ENCODE measurements at places on chromosomes 7 and 10.

DNA sequence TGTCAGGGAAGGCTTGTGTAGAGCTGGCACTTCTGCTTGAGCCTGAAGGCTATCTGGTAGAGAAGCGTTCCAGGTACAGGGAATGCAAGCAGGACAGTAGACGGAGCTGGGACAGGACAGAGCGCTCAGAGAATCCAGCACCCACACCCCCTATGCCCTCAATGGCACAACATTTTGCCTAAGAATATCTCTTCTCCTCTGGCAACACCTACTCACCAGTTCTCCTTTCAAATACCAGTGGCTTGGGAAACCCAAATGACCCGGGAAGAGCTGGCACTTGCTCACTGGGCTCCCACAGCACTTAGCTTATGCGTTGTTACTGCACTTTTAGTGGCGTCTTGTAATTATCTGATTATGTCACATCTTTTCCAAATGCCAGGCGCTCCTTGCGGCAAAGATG is 118.6 kb downstream of the RNF216 start:
- no peak for DNase-seq

DNA sequence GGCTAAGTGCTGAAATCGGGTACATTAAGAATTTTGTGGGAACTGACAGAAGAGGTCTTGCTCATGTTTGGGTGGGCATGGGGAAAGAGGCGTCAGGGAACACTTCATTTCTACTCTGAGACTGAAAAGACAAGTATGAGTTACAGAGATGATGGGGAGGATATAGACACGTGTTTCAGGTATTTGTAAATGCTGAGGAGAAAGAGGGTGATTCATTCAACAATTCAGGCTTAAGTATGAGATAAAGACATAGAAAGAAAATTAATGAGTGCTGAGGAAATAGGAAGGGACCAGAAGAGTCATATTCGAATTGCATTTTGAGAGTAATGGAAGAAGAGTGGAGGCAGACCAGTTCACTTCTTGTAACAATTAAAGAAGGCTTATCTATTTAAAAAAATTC is 143.6 kb downstream of the HBP1 start:
- no peak for DNase-seq

GRCh38 chr10:91838199-91838598 is 40.0 kb downstream of the TNKS2 start:
- DNase-seq: no peak

DNA sequence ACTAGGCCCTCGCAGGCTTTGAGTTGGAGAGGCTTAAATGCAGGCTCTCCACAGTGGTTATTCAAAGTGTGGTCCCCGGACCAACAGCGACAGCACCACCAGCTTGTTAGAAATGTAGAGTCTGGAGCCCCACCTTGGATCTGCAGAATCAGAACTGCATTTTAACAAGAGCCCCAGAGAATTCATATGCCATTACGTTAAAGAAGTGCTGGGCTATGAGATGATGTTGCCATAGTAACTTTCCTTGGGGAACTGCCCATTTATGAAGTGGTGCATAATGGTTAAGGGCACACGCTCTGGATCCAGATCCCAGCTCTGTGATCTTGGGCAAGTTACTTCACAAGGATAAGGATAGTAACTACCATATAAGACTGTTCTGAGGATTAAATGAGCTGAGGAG is 48.9 kb downstream of the ZCCHC24 start:
- DNase-seq: no peak

- no peak for DNase-seq
Measured at GRCh38 chr10:112182784-112183328, 709 bp downstream of the GPAM start.

GRCh38 chr7:83153419-83153818 is 9.3 kb downstream of the PCLO start:
- no peak for DNase-seq

GRCh38 chr10:47297866-47298540 is 2.0 kb upstream of the GDF10 start:
- DNase-seq: no peak

- no peak for DNase-seq
Measured at GRCh38 chr10:43627942-43628341, 20.7 kb downstream of the ZNF32 start.

GRCh38 chr10:72259491-72260238 is 14.1 kb upstream of the DDIT4 start:
- DNase-seq: no peak

GRCh38 chr10:51521605-51522004 is 177.8 kb downstream of the CSTF2T start:
- no peak for DNase-seq

- DNase-seq: no peak
Measured at GRCh38 chr10:90018819-90019218, 317.4 kb downstream of the KIF20B start.

GRCh38 chr7:123660514-123661354 is 5.1 kb downstream of the LMOD2 start:
- no peak for DNase-seq

- DNase-seq: peak; percentile 77
Measured at GRCh38 chr10:102243309-102243708, 2.0 kb upstream of the PITX3 start.

- no peak for DNase-seq
Measured at GRCh38 chr10:49362596-49363260, 33.2 kb downstream of the DRGX start.

DNA sequence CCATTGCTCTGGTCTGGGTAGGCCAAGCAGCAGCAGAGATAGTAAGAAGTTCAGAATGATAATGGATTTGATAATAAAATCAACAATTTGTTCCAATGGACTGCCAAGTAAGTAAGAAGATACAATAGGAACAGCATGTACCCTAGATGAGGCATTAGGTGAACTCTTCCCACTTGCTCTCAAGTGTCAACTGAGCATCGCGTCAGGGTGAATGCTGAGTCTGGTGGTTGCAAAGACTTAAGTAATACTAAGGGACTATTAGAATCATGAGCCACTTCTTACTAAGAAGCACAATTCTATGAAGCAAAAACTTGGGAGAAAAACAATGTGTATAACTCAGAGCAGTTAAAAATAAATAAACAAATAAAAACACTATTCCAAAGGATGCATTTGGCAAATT is 54.5 kb downstream of the LRRN3 start:
- no peak for DNase-seq

GRCh38 chr10:1620803-1621202 is 116.5 kb downstream of the ADARB2 start:
- no peak for DNase-seq

DNA sequence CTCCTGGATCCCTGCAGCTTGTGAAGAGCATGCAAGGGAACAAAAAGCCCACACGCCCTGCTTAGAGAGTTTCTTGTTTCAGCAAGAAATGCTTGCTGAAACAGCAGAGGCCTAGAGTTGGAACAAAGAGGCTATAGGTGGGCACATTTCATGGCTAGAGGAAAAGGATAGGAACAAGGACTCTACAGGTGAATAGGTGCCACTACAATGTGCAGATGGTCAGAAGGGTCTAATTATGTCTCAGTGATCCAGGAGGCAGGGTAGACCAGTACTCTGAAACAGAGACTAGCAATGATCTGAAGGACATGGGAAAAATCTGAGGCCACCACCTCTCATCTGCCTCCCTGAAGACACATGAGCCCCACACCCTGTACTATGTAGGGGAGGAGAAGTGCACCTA is 609.0 kb downstream of the REEP3 start:
- no peak for DNase-seq

DNA sequence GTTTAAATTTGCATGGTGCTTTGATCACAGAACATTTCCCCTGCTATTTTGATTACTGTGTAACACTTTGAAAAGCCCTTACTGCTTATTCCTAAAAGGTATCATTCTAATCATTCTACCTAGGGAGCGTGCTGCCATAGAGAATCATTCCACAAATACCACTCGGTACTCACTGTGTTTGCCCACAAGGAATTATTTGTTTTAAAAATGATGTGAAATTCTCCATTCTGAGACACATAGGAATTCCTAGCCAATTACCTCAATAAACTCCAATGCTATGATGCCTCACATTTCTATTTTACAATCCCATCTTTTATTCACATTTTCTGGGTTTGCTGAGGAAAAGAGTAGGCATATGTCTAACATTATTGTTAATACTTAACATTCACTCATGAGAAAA is 16.2 kb upstream of the TES start:
- no peak for DNase-seq

GRCh38 chr10:93334901-93335327 is 147.2 kb downstream of the MYOF start:
- DNase-seq: peak; percentile 58

- no peak for DNase-seq
Measured at GRCh38 chr10:107341281-107341680, 176.8 kb upstream of the SORCS1 start.

- DNase-seq: no peak
Measured at GRCh38 chr10:132916421-132916841, 25.9 kb downstream of the CFAP46 start.

DNA sequence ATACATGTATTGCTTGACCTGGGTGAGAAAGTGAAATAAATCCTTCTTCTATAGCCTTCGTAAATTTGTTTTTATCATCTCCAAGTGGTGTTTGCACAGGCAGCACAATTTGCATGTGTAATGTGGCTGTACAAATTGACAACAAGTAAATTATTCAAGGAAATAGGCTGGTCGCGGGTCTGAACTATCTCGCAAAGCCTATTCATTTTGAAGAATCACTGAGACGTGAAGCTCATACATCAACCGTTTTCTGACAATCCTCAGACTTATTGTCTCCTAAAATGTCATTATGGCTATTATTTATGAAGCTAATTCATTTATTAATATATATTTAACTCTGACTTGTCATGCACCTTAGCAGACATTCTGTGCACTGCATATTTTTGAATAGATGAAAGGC is 16.2 kb upstream of the FAM204A start:
- DNase-seq: no peak

DNA sequence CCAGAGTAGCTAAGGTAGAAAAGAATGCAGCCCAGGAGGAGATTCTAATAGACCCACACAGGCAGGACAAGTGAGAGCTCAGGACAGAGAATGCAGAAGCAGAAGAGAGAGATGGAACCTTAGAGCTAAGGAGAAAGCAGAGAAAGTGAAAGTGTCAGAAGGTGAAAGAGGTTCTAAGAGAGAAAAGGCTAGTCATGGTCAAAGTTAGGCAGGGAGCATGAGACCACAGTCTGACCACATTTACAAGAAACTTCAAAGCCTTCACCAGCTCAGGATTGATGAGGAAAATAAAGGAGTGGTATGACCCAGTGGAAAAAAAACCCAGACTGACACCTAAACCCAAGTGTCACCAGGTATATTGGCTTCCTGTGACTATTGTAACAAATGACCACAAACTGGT is 131.8 kb upstream of the WDR11 start:
- no peak for DNase-seq

DNA sequence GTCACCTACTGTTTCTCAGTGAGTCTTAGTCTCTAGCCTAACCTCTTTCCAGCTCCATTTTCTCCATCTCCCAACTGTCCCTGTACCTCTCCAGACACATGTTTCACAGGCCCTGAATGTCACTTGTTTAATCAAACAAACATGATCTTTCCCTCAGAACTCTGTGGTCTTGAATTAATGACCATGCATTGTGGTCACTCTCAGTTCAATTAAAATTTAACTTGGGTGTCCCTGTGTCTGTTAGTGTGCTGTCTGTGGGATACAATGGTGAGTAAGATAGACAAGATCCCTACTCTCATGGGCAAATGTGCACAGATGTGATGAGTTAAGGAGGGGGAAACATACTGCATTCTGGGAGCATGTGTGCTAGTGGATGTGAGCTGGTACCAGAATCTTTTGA is 65.0 kb downstream of the RBM33 start:
- DNase-seq: no peak

DNA sequence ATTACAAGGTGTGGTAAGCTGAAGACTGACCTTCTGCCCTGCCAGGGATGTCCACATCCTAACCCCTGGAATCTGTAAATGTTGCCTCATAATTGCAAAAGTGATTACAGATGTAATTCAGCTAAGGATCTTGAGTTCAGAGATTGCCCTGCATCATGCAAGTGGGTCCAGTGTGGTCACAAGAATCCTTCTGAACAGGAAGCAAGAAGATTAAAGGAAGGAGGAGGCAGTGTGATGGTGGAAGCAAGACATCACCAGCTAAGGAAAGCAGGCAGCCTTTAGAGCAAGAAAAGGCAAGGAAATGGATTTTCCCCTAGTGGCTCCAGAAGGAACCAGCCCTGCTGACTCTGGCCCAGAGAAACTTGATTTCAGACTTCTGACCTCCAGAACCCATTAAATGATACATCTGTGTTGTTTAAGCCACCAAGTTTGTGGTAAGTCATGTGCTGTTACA is 78.1 kb downstream of the USP6NL start:
- peak; percentile 13 for DNase-seq

DNA sequence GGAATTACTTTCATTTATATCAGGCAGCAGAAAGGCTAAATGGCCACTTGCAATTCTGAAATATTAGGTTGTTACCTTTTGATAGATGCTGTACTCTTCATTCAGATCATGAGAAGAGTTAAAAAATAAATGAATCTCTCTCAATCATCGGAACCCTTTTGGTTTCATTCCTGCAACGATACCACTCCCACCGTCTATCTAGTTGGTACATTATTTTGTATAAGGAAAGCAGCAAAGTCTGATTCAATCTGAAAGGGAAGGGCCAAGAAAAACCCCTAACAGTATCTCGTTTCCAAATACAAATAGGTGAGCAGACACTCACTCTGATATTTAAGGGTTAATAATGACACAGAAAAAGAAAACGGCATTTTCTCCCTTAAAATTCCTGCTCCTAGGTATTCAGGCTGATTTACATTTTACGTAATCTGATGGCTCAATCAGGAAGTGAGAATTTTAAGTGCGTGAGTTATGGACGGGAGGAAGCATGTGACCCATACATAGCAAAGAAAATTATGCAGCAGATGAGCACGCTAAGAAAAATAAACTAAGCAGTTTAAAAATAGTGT is 209.4 kb upstream of the KLF14 start:
- DNase-seq: no peak

- DNase-seq: no peak
Measured at GRCh38 chr7:107773027-107773426, 29.1 kb downstream of the CBLL1 start.

- DNase-seq: no peak
Measured at GRCh38 chr10:122297583-122297982, 26.5 kb downstream of the BTBD16 start.

GRCh38 chr10:15747632-15748031 is 27.9 kb upstream of the ITGA8 start:
- DNase-seq: no peak

- no peak for DNase-seq
Measured at GRCh38 chr10:782751-783648, 93.5 kb upstream of the DIP2C start.

GRCh38 chr10:32046151-32046550 is 10.1 kb downstream of the KIF5B start:
- DNase-seq: no peak

DNA sequence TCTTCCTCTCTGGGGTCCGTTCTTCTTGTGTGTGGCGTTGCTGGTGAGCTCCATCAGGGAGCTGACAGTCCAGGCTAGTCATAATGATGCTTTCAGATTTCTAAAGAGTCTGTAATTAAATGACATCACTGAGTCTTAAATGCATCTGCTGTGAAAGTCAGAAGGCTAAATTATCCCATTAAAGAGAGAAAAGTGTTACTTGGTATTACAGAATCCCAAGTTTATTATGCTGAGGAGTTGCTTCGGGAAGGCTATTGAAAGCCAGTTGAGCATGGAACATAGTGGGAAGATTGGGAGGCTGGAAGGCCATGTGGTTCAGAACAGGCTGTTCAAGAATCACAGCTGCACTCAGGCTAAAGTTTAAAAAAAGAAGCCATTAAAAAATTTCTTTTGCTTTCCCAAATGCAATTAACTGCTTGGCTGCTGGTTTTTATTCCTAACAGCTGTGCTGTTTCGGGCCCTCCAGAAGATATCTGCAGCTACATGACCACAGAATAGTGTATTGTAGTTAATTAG is 342.6 kb upstream of the LRGUK start:
- DNase-seq: no peak

GRCh38 chr7:27482219-27482618 is 180.5 kb downstream of the HIBADH start:
- DNase-seq: no peak
